ENCODE measurements at places on chromosomes 16 and 17. TPM values are rescaled to one million over a fixed set of nuclear protein-coding genes. Genes with fewer than 3 reads are reported as not detected.

MT1F gene
- total RNA-seq = 3.8 TPM

PDIA2 gene
- total RNA-seq = not detected

RGS11 gene
- not detected for total RNA-seq

KRT31 gene
- total RNA-seq = not detected

KRT36 gene
- total RNA-seq = not detected

ITFG1 gene
- total RNA-seq = 46.0 TPM

CCL13 gene
- not detected for total RNA-seq

SDR42E2 gene
- not detected for total RNA-seq

ENPP7 gene
- total RNA-seq = not detected

LGALS9B gene
- total RNA-seq = not detected

TPSG1 gene
- not detected for total RNA-seq

CD300LD gene
- not detected for total RNA-seq

CTRL gene
- total RNA-seq = not detected

HSF5 gene
- not detected for total RNA-seq

MEIOB gene
- total RNA-seq = 0.24 TPM

TP53TG3D gene
- 0.43 TPM for total RNA-seq

SMARCE1 gene
- total RNA-seq = 57.5 TPM

ABI3 gene
- not detected for total RNA-seq

FOXN1 gene
- 0.21 TPM for total RNA-seq

CX3CL1 gene
- not detected for total RNA-seq

CYB5B gene
- total RNA-seq = 71.0 TPM

FUS gene
- total RNA-seq = 19.6 TPM

DYNLRB2 gene
- not detected for total RNA-seq

ZFPM1 gene
- 1.7 TPM for total RNA-seq

HOXB3 gene
- 2.7 TPM for total RNA-seq

ASB16 gene
- total RNA-seq = not detected

PSMB10 gene
- 61.2 TPM for total RNA-seq

AGRP gene
- total RNA-seq = not detected

ORMDL3 gene
- 44.1 TPM for total RNA-seq

LAT gene
- 0.85 TPM for total RNA-seq

FBXW10B gene
- total RNA-seq = 1.4 TPM

TMEM238L gene
- total RNA-seq = not detected

MAP2K3 gene
- 18.1 TPM for total RNA-seq

BTBD17 gene
- total RNA-seq = not detected

TMEM100 gene
- not detected for total RNA-seq

NACA2 gene
- total RNA-seq = not detected

PLXDC1 gene
- not detected for total RNA-seq

FAM171A2 gene
- total RNA-seq = 3.6 TPM

SEBOX gene
- not detected for total RNA-seq

EVPL gene
- 28.2 TPM for total RNA-seq

TM4SF5 gene
- not detected for total RNA-seq

FAHD1 gene
- 106 TPM for total RNA-seq

ARL6IP1 gene
- 230 TPM for total RNA-seq

ABCC3 gene
- 30.4 TPM for total RNA-seq

HEATR9 gene
- total RNA-seq = not detected

GGT6 gene
- total RNA-seq = 7.7 TPM

CHD3 gene
- 32.2 TPM for total RNA-seq

EVPLL gene
- 4.0 TPM for total RNA-seq

MARVELD3 gene
- 11.7 TPM for total RNA-seq

TSNAXIP1 gene
- not detected for total RNA-seq

KLHL10 gene
- not detected for total RNA-seq

DEXI gene
- 60.2 TPM for total RNA-seq

YBX2 gene
- 0.43 TPM for total RNA-seq

TSPAN10 gene
- total RNA-seq = 0.48 TPM

JPT2 gene
- 122 TPM for total RNA-seq

NOG gene
- total RNA-seq = 10.4 TPM

UNK gene
- total RNA-seq = 7.5 TPM

All from tracheal epithelial cell (primary cell).